ENCODE measurements at places on chromosomes 5 and 9. TPM values are rescaled to one million over a fixed set of nuclear protein-coding genes. Genes with fewer than 3 reads are reported as not detected.
A peak's percentile ranks its signal among the peaks of the same experiment; 100 is the strongest.

DNA sequence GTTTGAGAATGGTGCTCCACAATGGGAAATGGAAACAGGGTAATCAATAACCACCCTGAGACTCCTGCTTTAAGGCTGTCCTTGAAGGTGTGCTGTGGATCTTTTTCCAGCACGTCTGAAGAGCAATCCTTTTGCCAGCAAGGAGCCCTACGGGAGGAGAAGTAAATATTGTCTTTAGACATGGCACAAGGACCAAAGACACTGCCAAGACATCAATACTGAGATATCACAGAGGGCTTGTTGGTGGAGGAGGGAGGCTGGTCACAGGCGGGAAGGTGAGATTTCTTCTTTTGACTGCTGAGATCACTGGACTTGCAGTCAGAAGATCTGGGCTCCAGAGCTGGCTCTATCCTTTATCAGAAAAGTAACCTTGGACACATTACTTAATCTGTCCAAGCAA is 135.0 kb upstream of the ZNF462 start:
- DNase-seq = no peak
- H3K36me3 ChIP-seq = no peaks in the 10 kb centered on the region
- no peak overlapping the region for H3K27ac ChIP-seq

DNA sequence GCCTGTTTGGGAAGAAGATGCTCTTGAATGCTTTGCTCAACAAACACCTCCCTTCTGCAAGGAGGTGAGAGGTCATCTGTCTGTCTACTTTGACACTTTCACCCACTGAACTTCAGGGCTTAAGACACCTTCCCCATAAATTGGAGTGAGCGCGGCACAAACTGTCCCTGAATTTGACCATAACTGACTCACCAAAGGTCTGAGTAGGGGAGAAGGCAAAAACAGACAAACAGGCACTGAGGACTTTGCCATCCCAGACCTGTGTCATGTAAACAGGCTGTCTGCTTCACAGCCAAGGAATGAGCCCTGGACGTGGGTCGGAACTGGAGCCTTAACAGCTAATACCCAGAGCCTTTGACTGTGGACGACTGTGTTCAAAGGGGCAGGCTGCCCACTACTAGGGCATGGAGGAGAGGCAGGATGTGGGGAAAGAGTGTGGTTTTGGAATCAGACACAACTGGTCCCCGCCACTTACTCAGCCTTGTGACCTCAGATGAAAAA is 320.9 kb upstream of the KLF4 start:
- no peak for DNase-seq
- no peaks in the 10 kb centered on the region for H3K36me3 ChIP-seq
- no peak overlapping the region for H3K4me3 ChIP-seq

GRCh38 chr5:139256820-139257219 is 36.7 kb upstream of the MATR3 start:
- peaks cover 2% of the 10 kb centered on the region for H3K4me1 ChIP-seq
- H3K27me3 ChIP-seq = peaks cover 28% of the 10 kb centered on the region
- DNase-seq = no peak
- H3K36me3 ChIP-seq = no peaks in the 10 kb centered on the region
- H3K4me3 ChIP-seq = no peak overlapping the region

GRCh38 chr5:97115932-97116331 is 26.5 kb downstream of the LIX1 start:
- no peak overlapping the region for H3K27ac ChIP-seq
- H3K4me1 ChIP-seq = peaks cover 3% of the 10 kb centered on the region
- peaks cover 12% of the 10 kb centered on the region for H3K27me3 ChIP-seq
- no peaks in the 10 kb centered on the region for H3K36me3 ChIP-seq
- no peak overlapping the region for H3K4me3 ChIP-seq
- DNase-seq = no peak

DNA sequence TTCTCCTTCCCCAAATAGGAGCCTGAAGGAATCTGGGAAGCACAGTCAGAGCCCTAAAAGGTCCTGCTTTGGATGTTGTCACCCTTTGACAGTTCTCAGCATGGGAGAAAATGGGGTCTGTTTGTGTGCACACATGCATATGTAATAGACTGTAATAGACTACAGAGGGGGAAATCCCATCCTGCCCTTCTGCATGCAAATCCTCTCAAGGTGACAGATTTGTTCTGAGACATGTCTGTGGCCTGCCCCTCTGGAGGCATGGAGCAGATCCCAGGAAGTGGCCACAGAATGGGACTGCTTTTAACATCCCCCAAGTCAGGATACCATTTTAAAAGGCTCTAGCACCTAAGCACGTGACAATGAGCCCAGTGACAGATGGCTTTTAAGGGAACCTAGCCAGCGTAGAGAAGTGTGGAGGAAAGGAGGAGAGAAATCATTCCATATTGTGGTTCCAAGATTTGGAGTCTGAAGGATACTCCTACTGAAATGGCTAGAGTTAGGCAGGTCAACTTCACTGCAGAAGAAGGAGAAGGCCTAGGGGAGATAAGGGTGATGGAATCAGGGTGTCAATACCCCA is 483.5 kb downstream of the SPOCK1 start:
- H3K27ac ChIP-seq = no peak overlapping the region
- DNase-seq = no peak
- H3K4me3 ChIP-seq = no peak overlapping the region

DNA sequence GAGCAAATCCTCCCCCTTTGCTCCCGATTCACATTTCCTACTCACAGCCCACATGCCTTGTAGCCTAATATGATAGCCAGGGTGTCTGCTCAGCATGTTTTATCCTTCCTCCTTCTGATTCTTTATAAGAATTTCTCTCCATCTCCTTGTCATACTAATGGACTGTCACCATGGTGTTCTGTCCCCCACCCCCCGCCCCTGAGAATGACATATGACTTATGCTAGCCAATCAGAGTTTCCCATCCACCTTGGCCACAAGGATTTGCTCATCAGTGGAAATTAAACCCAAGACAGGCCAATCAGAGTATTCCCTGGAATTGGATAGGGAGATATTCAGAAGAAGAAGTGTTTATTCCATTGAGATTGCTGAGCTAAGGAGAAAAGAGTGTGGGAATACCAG is 16.0 kb downstream of the ABLIM3 start:
- H3K27ac ChIP-seq = no peak overlapping the region
- H3K36me3 ChIP-seq = no peaks in the 10 kb centered on the region
- H3K27me3 ChIP-seq = peaks cover 9% of the 10 kb centered on the region
- no peak overlapping the region for H3K4me3 ChIP-seq
- DNase-seq = no peak
- no peaks in the 10 kb centered on the region for H3K4me1 ChIP-seq

GRCh38 chr9:129987047-129987446 is 55.9 kb downstream of the FNBP1 start:
- H3K27ac ChIP-seq = peak overlapping the region; percentile 96
- no peaks in the 10 kb centered on the region for H3K27me3 ChIP-seq
- DNase-seq = no peak
- H3K36me3 ChIP-seq = peaks cover 41% of the 10 kb centered on the region
- peaks cover 51% of the 10 kb centered on the region for H3K4me1 ChIP-seq

DNA sequence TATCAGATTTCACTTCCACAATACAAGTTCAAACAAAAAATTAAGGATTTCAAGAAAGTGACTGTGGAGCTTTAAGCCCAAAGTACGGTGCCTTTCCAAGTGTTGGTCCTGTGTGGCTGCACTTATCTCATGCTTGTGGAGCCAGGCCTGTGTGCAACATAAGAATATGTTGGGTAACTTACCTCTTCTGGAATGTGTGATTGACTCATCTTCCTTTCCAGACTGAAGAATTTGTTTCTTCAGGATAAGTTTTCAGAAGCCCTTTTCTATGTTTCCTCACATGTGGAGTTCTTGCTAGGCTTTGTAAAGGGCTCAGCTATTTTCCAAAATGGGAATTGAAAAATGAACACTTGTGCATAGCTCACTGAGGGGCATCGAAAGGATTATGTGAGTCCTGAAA is 485.1 kb upstream of the PAPPA start:
- H3K36me3 ChIP-seq = no peaks in the 10 kb centered on the region
- H3K27me3 ChIP-seq = no peaks in the 10 kb centered on the region
- no peak for DNase-seq
- no peak overlapping the region for H3K27ac ChIP-seq
- H3K4me3 ChIP-seq = no peak overlapping the region
- no peaks in the 10 kb centered on the region for H3K4me1 ChIP-seq

The MEGF10 gene
- not detected for total RNA-seq

The SHISAL2B gene
- not detected for total RNA-seq

The LCN1 gene
- not detected for total RNA-seq

The CYSRT1 gene
- total RNA-seq = 0.49 TPM

The TNC gene
- 0.60 TPM for total RNA-seq

The PCDHGC3 gene
- 0.31 TPM for total RNA-seq

Data from activated T-helper 1 cell treated with anti-CD3 and anti-CD28 coated beads, Interleukin-12 subunit alpha, Interleukin-12 subunit beta, Interleukin-2, Interleukin-4 antibody, amounts not matched to agents 30 ng/mL and 10 ng/mL and 1 ng/mL, durations not matched to agents 14 hours and 24 hours and 36 hours (primary cell).